SK-N-SH (cell line): ENCODE measurements at places on chromosomes 7 and 10. TPM values are rescaled to one million over a fixed set of nuclear protein-coding genes. Genes with fewer than 3 reads are reported as not detected.
A peak's percentile ranks its signal among the peaks of the same experiment; 100 is the strongest.

Gene RAPGEF5
- polyA plus RNA-seq, result 1.2 and 1.8 TPM in 2 replicates

GRCh38 chr10:116268976-116269375 is 4.0 kb downstream of the GFRA1 start:
- H3K4me3 ChIP-seq, result no peak overlapping the region
- H3K36me3 ChIP-seq, result no peaks in the 10 kb centered on the region
- peak; percentile 22 for DNase-seq

Gene CCDC172
- polyA plus RNA-seq, result not detected in 2 replicates

DNA sequence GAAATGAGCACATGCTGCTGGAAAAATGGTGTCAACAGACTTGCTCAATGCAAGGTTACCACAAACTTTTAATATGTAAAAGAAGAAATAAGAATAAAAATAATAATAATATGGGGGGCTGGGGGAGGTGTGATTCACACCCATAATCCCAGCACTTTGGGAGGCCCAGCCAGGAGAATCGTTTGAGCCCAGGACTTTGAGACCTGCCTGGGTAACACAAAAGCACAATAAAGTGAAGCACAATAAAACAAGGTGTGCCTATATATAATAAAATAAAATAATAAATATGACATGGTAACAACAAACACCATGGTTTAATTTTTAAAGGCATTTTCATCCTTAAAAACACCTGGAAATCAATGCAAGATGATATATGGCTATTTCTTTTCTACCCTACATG is 25.1 kb downstream of the EIF3A start:
- H3K27me3 ChIP-seq, result no peaks in the 10 kb centered on the region
- H3K4me3 ChIP-seq, result no peak overlapping the region
- H3K4me1 ChIP-seq, result no peaks in the 10 kb centered on the region
- H3K27ac ChIP-seq, result no peak overlapping the region
- no peak for DNase-seq
- H3K36me3 ChIP-seq, result peaks cover 86% of the 10 kb centered on the region

- peaks cover 3% of the 10 kb centered on the region; the same call in 1 of the 2 replicates for H3K4me1 ChIP-seq
- H3K27me3 ChIP-seq, result no peaks in the 10 kb centered on the region
- H3K27ac ChIP-seq, result no peak overlapping the region
- DNase-seq, result no peak
- H3K4me3 ChIP-seq, result no peak overlapping the region
Measured at GRCh38 chr10:173741-174140, 38.5 kb downstream of the ZMYND11 start.

GRCh38 chr7:16471933-16472332 is 6.4 kb upstream of the SOSTDC1 start:
- peaks cover 29% of the 10 kb centered on the region; the same call in 1 of the 2 replicates for H3K27me3 ChIP-seq
- no peak overlapping the region for H3K4me3 ChIP-seq
- no peak overlapping the region for H3K27ac ChIP-seq
- DNase-seq, result no peak

Gene LIPM
- polyA plus RNA-seq, result not detected in 2 replicates

DNA sequence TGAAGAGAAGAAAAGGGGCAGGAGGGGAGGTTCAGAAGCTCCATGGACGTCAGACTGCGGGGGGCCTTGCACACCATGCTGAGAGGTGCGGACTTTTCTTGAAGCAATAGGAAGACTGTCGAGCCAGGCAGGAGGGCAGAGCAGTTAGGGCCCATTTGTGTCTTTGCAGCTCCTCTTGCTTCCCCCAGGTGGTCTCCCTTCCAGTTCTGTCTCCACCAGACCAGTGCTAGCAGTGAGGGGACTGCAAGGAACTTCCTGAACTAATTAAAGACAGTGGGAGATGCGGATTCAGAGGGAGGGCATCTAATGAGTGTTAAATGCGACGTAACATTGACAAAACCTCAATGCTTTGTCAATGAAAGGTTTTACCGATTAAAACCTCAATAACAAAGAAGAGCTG is 225.4 kb downstream of the USP6NL start:
- DNase-seq, result no peak
- H3K4me1 ChIP-seq, result no peaks in the 10 kb centered on the region
- no peak overlapping the region for H3K27ac ChIP-seq
- H3K4me3 ChIP-seq, result no peak overlapping the region

Gene HMX3
- not detected in 2 replicates for polyA plus RNA-seq

DNA sequence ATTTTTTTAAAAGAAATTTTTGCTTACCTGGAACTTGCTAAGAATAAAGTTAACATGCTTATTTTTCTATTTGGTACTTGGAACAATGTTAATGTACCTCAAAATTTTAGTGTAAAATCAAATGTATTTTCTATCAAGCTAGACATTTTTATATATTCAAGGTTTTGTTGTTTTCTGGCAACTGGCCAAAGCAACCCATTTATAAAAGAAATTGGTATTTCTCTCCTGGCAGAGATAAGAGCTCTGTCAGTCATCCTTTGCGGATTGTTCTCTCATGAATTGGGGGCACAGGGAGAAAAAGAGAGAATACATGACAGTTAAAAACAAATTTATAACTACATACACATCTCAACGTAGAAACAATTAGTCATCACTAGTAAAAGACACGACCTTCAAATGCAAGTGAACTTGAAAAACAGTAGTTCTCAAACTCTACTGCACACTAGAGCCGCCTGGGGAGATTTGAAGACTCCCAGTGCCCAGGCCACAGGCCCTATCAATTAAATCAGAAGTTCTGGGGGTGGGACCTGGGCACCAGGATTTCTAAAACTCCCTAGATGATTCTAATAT is 152.4 kb upstream of the LAMB4 start:
- H3K27me3 ChIP-seq, result no peaks in the 10 kb centered on the region
- H3K27ac ChIP-seq, result no peak overlapping the region
- no peak for DNase-seq
- no peak overlapping the region for H3K4me3 ChIP-seq
- no peaks in the 10 kb centered on the region; the same call in 1 of the 2 replicates for H3K4me1 ChIP-seq

GRCh38 chr10:85789125-85789524 is 577.5 kb downstream of the GRID1 start:
- no peak overlapping the region for H3K4me3 ChIP-seq
- H3K27ac ChIP-seq, result no peak overlapping the region
- no peaks in the 10 kb centered on the region for H3K36me3 ChIP-seq

GRCh38 chr7:104960741-104961448 is 53.1 kb upstream of the KMT2E start:
- no peaks in the 10 kb centered on the region for H3K36me3 ChIP-seq
- H3K27me3 ChIP-seq, result no peaks in the 10 kb centered on the region
- H3K4me3 ChIP-seq, result no peak overlapping the region
- H3K27ac ChIP-seq, result no peak overlapping the region
- DNase-seq, result no peak

- no peak overlapping the region for H3K4me3 ChIP-seq
- no peak overlapping the region for H3K27ac ChIP-seq
- peaks cover 3% of the 10 kb centered on the region for H3K36me3 ChIP-seq
- H3K4me1 ChIP-seq, result no peaks in the 10 kb centered on the region; the same call in none of the 2 replicates
- no peak for DNase-seq
- H3K27me3 ChIP-seq, result no peaks in the 10 kb centered on the region
Measured at GRCh38 chr10:50322077-50322476, 70.8 kb upstream of the ASAH2 start.

GRCh38 chr7:112462236-112462635 is 12.0 kb downstream of the IFRD1 start:
- H3K4me3 ChIP-seq, result no peak overlapping the region
- peaks cover 98% of the 10 kb centered on the region for H3K36me3 ChIP-seq
- no peak for DNase-seq
- H3K27ac ChIP-seq, result peak overlapping the region; percentile 34
- no peaks in the 10 kb centered on the region for H3K27me3 ChIP-seq
